ENCODE measurements at places on chromosomes 11 and 22.

DNA sequence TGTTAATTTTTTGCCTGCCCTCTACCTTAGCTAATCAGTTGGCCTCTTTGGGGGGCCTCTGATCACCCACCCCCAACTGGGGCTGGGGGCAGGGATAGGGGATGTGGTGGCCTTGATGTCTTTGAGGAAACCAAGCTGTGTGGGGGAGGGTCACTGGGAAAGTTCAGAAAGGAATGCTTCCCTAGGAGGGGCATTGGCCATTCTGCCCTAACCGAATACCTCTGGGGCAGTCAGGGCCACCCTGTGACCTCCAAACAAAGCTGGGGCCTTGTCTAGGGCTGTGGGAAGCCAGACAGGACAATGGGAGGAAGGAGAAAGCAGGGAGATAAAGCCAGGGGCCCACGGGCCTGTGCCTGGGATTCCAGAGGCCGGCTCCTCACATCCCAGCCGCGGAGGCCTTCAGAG, 97.5 kb downstream of the TSPAN18 start:
- DNase-seq, result no peak

DNA sequence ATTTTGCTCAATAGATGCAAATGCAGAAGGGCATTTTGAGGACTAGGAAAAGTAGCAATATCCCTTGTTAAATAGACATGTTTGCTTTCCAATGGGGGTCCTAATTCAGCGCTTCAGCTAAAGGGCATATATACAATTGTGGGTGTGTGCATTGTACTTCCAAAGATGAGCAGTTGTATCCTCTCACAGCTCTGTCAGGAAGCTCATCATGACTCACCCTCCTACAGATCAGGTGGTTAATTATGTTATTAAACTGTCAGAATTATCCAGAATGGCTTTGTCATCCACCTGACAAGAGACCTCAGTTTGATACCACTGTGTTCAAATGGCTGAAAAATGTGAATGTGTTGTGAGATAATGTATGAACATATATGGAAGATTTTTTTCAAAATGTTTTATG, 252.2 kb upstream of the MTNR1B start:
- no peak for DNase-seq

GRCh38 chr11:10927538-10927937, 69.7 kb upstream of the ZBED5 start:
- DNase-seq, result no peak

GRCh38 chr11:76850815-76851214, 9.9 kb upstream of the ACER3 start:
- DNase-seq, result no peak

GRCh38 chr11:2325719-2326118, 23.9 kb downstream of the TSPAN32 start:
- no peak for DNase-seq

Measured in umbilical cord (tissue), 2 donors.